ENCODE measurements at places on chromosomes 2 and 18.
A peak's percentile ranks its signal among the peaks of the same experiment; 100 is the strongest.

GRCh38 chr2:200267350-200267749, 39.1 kb upstream of the SPATS2L start:
- no peak for DNase-seq

- DNase-seq = no peak
These were observed 105.0 kb upstream of the SMAD2 start for GRCh38 chr18:48035556-48035860.

DNA sequence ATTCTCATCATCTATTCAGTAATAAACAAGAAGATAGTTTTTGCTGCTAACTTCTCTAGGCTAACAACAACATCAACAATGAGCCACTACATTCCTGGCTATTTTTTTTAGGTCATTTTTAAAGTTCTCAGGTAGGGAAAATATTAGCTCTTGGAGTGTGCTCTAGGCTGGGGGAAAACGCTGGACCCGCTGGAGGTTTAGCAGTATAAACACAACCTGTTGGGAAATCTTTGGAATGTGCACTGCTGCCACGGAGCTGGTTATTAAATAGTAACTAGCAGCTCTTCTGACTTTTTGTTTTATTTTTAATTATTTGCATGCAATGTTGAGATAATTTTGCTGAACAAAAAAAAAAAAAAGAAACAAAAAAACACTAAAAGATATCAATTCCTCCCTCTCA, 892.1 kb upstream of the ACVR2A start:
- peak; percentile 37 for DNase-seq

DNA sequence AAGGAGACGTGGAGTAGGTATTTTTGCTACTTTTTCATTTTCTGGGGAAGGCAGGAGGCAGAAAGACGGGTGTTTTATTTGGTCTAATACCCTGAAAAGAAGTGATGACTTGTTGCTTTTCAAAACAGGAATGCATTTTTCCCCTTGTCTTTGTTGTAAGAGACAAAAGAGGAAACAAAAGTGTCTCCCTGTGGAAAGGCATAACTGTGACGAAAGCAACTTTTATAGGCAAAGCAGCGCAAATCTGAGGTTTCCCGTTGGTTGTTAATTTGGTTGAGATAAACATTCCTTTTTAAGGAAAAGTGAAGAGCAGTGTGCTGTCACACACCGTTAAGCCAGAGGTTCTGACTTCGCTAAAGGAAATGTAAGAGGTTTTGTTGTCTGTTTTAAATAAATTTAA, 3.4 kb downstream of the FZD7 start:
- peak; percentile 46 for DNase-seq

DNA sequence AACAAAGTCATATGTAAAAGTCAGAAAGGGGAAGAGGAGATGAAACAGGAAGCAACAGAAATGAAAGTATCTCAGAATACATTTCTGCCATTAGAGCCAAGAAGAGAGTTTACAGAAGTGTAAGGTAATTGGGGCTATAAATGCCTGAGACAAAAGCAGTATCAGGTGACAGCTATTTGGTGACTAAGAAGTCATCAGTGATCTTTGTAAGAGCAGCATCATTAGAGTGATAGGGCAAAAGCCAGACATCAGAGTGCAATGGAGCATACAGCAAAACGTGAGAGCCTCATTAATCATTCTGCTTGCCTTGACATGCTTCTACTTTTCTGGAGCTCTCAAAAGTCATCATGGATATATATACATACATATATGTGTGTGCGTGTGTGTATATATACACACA, 804.7 kb upstream of the PIK3C3 start:
- peak; percentile 51 for DNase-seq

DNA sequence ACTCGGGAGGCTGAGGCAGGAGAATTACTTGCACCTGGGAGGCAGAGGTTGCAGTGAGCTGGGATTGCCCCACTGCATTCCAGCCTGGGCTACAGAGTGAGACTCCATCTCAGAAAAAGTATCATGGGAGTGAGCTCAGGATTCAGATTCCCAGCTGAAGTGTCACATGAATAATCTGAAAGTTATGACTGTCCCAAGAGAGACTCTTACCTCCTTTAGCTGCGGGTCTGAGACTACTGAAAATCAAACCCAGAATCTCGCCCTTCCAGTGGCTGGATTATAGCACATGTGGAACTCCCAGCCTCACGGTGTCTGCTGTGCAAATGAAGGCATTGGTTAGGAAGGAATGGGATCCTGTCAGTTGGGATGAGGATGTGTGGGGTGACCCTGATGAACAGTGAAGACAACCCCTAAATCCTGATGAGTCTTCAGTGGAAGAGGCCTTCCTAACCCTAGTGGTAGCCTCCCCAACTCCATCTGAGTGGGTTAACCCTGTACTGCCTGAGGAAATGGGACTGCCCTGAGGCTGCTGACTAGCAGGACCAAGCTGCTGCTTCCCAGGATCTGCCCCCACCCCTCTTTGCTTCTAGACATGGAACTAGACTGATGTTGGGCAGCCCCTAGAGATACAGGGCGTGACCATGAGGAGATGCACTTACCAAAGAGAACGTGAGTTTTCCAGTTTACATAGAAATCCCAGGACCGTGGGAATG, 16.5 kb downstream of the BOK start:
- no peak for DNase-seq
